Activated CD4-positive, alpha-beta T cell treated with anti-CD3 and anti-CD28 coated beads, Interleukin-2, amount 10 ng/mL, durations not matched to agents 7 days and 5 days (primary cell): ENCODE measurements at places on chromosomes 1 and 21.

- no peak for DNase-seq
These were observed 53.5 kb downstream of the FNBP1L start for GRCh38 chr1:93501399-93501798.

DNA sequence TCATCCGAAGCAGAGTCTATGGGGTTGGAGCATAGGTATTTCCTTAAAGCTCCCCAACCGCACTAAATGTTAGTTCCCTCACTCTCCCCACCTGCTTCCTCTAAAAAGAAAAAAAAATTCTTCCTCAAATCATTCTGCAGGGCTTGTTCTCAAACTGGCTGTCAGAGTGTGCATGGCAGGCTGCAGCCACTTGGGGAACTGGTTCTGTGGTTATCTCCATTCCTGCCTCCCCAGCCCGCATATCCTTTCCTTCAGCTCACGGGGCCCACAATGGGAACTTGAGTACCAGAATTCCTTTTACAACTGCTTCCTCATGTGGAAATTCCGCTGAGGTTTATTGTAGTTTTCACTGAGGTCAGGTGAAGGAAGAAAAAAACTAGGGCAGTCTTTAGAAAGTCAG, 159.2 kb downstream of the PIGK start:
- DNase-seq, result no peak

DNA sequence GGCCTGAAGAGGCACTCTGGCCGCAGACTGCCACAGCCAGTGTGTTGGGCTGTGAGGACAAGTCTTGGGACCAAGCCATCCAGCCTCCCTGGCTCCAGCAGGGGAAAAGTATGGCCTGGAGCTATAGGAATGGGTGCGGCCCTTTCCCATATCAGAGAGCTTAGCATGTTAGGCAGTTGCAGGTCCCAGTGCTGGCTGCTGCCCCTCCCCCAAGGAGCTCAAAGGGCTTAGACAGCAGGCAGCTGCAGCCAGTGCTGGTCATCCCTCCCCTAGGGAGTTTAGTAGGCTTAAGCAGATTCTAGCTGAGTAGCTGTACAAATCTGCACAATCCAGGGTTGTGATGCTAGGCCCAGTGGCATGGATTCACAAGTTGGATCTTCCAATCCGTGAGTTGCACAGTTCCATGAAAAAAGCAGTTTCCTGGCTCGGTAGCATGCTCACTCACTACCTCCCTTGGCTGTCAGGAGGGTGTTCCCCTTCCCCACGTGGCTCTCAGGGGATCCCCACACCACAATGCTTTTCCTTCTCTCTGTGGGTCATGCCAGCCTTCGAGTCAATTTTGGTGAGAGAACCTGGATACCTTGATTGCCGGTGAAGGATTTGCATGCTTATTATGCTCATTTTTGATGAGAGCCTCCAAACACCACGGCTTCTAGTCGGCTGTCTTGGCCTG, 1490.8 kb downstream of the BRINP3 start:
- DNase-seq, result no peak

- no peak for DNase-seq
These were observed 46.5 kb upstream of the LPGAT1 start for GRCh38 chr1:211876851-211877590.

- DNase-seq, result peak; percentile 27
These were observed 57.0 kb upstream of the SYNC start for GRCh38 chr1:32759521-32759981.

- DNase-seq, result no peak
These were observed 161.6 kb downstream of the CHRM3 start for GRCh38 chr1:239547987-239548386.

DNA sequence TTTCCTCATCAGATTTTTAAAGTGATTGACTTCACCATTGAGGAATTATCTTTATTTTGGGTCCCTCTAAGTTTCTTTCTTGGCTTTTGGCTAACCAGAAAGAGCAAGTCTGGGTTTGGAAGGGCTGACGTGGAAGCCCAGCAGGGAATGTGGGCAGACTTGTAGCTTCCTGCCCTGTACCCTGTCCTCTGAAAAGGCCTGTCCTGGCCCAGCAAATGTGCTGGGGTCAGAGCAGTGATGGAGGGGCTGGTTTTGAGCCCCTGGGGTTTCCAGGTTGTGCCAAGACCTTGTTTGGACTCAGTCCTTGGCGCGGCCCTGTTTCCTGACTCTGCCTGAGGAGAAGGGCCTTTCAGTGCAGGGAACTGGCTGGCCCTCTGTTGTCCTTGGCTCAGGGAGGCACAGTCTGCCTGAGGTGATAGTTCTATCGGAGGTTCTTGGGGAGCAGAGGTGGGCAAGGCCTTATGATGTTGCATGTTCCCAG, 72.1 kb downstream of the UCK2 start:
- DNase-seq, result no peak
